ENCODE measurements at places on chromosomes 7 and 10.

DNA sequence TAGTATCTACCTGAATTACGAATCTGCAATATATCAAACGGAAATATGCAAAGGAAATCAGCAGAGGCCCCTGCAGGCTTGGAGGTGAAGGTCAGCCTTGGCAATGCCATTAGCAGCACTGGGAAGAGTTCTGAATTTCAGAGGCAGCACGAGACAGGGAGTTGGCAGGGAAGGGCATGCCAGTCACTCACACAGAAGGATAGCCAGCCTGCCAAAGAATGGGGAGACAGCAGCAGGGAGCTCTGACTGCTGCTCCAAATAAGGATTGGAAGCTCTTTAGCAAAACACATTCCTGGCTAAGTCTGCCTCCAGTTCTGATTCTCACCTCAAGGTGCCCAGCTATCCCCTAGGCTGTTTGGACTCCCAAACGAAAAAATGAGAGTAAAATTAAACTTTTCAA is 188.0 kb downstream of the PDE1C start:
- DNase-seq = no peak

DNA sequence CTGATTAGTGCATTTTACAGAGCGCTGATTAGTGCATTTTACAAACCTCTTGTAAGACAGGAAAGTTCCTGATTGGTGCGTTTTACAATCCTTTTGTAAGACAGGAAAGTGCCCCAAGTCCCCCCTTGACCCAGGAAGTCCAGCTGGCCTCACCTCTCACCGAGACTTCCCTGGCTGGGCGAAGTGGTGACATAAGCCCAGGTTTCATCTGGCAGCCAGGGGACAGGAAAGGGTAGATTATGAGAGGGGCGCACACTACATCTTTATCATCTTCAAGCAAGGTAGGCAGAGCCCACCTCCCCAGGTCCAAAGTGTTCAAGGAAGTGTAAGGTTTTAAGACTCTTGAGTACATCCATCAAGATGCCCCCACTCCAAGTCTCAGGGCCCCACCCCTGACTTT is 5.5 kb upstream of the GDF10 start:
- no peak for DNase-seq

DNA sequence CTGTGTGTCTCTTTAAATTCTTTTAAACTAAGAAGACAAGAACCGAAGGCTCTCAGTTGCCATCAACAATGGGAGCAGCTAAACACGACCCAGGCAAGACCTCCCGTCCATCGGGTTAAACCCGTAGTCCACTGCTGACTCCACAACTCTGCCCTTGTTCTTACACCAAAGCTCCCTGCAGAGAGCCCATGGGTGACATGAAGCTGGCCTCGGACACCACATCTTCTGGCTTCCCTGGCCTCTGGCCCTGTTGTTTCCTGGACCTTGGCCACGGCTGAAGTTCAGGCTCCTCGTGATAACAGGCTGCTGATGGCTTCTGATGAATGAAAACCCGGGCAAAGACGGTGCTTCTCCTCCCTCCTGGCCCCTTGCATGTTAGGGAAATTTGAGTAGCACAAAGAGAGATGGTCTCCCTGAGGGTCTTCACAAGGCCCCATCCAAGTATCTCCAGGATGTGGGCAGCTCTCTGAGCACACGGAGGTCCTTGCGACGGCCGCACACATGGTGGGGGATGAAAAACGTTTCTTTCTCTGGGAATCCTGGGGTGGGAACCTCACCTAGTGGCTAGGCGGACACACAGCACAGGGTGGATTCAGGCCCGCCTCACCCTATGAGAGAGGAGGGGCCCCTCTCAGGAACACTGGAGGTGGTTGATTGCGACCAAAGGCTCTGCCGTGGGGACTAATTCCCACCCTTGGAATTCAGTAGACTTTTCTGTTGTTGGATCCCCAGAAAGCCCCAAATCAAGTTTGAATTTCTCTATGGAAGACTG is 271.1 kb downstream of the ADARB2 start:
- no peak for DNase-seq

GRCh38 chr10:68135362-68135761 is 26.1 kb downstream of the MYPN start:
- DNase-seq = peak; percentile 42

DNA sequence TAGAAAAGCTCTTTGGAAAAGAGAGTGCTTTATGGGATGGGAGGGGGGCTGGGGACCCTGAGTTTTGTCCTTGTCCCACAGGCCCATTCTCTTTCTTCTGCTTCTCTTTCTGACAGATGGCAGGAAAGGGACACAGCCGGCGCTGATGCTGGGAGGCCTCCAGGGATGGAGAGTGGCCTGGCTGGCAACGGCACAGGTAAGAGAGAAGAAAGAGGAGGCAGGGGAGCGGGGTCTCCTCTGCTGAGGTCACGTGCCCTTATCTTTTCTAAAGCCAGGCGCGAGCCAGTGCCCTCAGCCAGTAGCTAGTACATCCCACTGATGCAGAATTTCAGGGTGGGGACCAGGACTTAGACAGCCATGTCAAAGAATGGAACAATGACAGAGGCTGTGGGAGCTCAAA is 9.2 kb downstream of the ZNF775 start:
- no peak for DNase-seq

GRCh38 chr7:5077740-5078139 is 32.1 kb downstream of the RBAK start:
- no peak for DNase-seq

DNA sequence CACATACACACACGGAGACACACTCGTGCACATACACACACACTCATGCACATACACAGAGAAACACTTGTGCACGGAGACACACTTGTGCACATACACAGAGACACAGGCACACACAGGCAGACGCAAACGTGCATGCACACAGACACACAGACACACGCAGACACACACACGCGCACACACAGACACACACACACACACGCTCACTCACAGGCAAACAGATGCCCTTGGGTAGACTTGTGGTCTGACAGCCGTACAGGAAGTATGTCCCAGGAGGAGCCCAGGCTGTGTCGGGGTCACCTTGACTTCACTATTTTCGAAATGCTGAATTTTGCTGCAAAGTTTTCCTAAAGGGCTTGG is 538.0 kb downstream of the DNAJB6 start:
- DNase-seq = no peak

- DNase-seq = no peak
Measured at GRCh38 chr7:82442492-82443035, 1.0 kb downstream of the CACNA2D1 start.

- DNase-seq = no peak
Measured at GRCh38 chr7:152336754-152337368, 98.9 kb downstream of the KMT2C start.

DNA sequence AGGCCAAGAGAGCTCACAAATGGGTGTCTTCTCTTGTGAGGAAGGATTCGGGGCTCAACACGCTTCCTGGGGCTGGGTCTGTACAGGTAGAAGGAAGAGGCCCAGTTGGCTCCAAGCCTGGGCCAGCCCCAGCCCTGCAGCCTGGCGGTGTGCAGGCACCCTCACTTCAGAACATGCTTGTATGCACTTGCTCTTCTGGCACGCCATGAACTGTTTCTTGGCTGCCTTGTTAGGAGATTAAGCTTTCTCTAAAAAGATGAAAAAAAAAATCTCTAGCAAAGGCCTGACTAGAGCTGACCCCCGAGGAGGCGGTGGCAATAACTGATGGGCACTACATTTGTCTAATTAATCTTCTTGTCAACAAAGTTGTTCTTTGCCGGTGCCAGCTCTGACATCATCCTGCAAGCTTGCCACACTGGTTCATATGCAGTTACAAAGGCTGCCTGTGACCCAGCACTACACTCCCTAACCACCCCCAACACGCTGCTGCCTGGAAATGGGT is 94.7 kb downstream of the WDR11 start:
- no peak for DNase-seq

DNA sequence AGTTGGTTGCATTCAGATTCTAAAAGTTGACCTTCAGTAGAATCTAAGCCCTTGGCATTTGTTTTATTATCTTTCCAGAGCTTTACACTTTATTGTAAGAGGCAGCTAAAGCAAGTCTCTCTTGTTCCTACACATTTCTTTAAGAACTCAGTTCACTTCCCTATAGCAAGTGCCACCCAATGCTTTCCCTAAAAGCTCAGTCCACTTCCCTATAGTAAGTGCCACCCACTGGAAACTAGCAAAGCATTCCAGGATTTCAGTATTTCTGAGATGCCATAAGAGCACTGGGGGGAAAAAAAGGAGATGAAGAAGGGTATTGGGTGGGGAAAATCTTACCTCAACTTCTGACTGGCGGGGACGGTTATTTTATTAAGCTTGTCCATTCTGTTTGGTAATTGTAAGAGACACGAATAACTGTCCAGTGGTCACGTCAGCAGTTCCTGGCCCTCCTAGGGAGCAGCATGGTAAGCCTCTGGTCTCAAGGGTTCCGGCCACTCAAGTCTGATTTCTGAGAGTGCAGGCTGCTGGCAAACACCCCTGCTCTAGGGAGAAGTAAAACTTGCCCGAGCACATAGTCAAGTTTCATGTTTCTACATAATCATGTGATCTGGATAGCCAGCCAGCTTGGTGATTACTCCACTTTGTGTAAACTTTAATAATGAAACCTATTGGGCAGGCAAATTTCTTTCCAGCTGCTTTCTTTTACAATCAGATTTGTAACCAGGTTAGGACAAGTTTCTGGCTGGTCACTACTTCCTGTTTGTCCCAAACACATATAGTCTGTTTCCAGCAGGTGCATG is at the start of gene BLNK:
TSS of gene BLNK (minus strand) at position 554 of the 800 bp plus-strand sequence. CDS start at position 383, 171 bp downstream.
- DNase-seq = no peak

DNA sequence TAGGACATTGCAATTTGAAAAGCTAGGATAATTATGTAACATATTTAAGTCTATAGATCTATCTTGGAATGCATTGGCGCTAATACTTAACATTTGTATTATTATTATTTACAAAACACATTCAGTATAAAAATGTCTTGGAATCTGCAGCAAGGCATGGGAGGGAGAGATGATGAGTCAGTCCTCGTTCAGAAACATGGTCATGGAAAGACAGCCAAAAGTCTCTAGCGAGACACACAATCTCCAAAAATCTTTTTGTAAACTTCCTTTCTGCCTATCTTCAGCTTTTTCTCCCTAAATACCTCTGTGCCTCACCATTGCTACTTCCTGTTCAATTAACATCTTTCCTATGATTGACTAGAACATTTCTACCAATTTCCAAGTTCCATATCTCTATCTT is 188.4 kb upstream of the CACNA2D1 start:
- DNase-seq = no peak

- DNase-seq = no peak
Measured at GRCh38 chr7:66910789-66911188, 10.2 kb upstream of the TMEM248 start.

DNA sequence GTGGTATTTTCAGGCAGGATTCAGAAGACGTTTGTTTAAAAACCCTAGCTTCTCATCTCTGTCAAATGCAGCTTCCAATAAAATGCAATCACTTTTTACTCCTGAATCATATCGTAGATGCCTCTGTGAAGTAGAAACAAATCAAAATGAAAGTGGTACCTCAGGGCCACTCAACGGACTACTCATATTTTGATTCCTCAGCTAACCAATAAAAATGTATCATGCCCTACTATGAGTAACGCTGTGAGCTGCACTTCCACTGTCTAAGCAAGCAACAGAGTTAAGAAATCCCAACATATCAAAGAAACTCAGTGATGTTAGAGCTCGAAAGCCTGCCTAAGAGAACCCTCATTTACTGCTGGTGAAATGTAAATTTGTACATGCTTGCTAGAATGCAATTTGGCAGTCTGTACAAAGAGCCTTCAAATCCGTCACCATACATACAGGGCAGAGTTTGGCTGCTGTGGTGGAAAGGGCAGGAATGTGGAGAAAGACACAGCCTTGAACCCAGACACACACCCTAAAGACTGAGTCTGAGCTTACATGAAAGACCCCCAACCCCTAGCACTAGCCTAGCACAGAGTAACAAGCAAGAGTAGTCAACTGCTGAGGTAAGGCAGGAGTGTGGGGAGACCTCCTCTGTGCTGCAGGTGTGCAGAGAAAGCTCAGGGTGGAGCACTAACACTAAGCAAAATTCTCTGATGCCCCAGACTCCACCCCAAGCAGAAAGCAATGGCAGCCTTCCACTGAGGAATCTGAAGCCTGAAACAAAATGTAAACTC is 151.5 kb downstream of the ANK3 start:
- no peak for DNase-seq

GRCh38 chr10:3476186-3476585 is 303.6 kb upstream of the PITRM1 start:
- peak; percentile 58 for DNase-seq

- no peak for DNase-seq
Measured at GRCh38 chr7:130021105-130021834, 29.9 kb downstream of the ZC3HC1 start.

GRCh38 chr10:71486484-71487114 is 89.9 kb downstream of the CDH23 start:
- peak; percentile 6 for DNase-seq

- no peak for DNase-seq
Measured at GRCh38 chr10:97928897-97929296, 79.3 kb downstream of the GOLGA7B start.

- no peak for DNase-seq
Measured at GRCh38 chr7:13447637-13448036, 541.8 kb downstream of the ETV1 start.

DNA sequence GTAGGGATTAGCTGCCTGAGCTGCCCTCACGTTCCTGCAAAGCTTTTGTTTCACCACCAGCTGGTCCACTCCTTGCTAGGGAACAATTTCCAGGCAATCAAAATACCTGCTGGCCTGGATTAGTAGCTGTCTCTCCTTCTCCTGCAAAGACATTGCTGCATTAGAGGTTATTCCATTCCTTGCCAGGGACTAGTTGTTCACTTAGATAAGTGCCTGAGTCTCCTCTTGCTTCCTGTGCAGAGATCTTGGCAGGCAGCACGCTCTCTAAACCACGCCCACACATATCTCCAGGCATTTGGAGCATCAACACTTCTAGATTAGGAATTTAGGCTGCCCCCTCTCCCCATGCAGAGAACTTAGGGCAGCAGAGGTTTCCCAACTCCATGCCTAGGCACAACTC is 150.4 kb upstream of the SMIM30 start:
- DNase-seq = no peak

DNA sequence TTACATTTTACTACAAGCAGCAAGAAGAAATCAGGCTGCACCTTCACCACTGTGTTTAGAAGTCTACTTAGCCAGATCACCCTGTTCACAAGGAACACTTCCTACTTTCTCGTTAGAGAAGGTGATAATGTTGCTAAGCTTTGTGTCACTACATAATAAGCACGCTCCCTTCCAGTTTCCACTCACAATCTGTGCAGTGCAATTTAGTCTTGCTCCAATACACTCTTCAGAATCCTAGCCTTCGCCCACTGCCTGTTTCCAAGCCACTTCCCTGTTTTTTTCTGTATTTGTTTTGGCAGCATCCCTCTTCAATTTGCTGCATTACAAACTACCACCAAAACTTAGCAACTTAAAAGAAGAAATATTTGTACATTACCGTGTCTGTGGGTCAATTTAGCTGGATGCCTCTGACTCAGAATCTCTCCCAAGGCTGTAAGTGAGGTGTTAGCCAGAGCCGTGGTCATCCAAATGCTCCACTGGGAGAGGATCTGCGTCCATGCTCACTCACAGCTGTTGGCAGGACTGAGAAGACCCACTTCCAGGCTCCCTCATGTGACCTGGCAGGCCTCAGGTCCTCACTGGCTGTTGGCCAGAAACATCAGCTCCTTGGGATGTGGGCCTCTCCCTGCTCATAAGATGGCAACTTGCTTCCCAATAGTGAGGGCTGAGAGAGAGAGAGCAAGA is 110.4 kb downstream of the PON1 start:
- DNase-seq = peak; percentile 6

GRCh38 chr10:127046975-127047877 is 142.0 kb downstream of the DOCK1 start:
- no peak for DNase-seq
